ENCODE measurements at places on chromosomes 2 and 18. TPM values are rescaled to one million over a fixed set of nuclear protein-coding genes. Genes with fewer than 3 reads are reported as not detected.

- H3K36me3 ChIP-seq = no peaks in the 10 kb centered on the region
- no peak overlapping the region for H3K27ac ChIP-seq
- H3K27me3 ChIP-seq = no peaks in the 10 kb centered on the region
Observed at GRCh38 chr2:57877811-57878170, 168.8 kb upstream of the VRK2 start.

DNA sequence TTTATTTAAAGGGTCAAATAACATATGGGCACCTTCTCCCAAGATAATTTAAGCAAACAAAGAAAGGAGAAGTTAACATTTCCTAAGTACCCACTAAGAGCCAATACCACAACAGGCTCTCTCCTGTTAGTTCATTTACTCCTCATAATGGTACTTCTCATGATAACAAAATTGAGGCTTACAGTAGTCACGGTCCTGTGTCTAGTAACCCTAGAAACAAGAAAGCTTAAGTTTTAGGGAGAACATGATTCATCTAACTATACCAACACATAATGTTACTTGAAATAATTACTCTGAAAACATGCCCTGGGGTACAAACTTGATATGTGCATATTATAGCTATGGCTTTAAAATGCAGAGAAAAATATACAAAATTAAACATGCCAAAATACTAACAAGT lies 19.8 kb downstream of the IWS1 start:
- no peak for DNase-seq
- no peaks in the 10 kb centered on the region for H3K27me3 ChIP-seq
- no peak overlapping the region for H3K4me3 ChIP-seq
- H3K4me1 ChIP-seq = no peaks in the 10 kb centered on the region
- H3K36me3 ChIP-seq = peaks cover 49% of the 10 kb centered on the region

- no peak overlapping the region for H3K4me3 ChIP-seq
- H3K36me3 ChIP-seq = no peaks in the 10 kb centered on the region
- H3K27me3 ChIP-seq = no peaks in the 10 kb centered on the region
- DNase-seq = no peak
- no peak overlapping the region for H3K27ac ChIP-seq
- peaks cover 53% of the 10 kb centered on the region for H3K4me1 ChIP-seq
Observed at GRCh38 chr2:45891719-45892424, 240.4 kb downstream of the PRKCE start.

GRCh38 chr2:222792001-222792611 lies 68.7 kb upstream of the ACSL3 start:
- H3K27me3 ChIP-seq = no peaks in the 10 kb centered on the region
- no peak overlapping the region for H3K27ac ChIP-seq
- no peak overlapping the region for H3K4me3 ChIP-seq

SIX2 gene
- total RNA-seq = not detected

Data from natural killer cell (primary cell).